H1 (cell line): ENCODE measurements at places on chromosomes 13 and 19.

GRCh38 chr13:55255236-55255635 lies 1885.5 kb upstream of the PRR20A start:
- H3K27ac ChIP-seq: no peak overlapping the region
- no peaks in the 10 kb centered on the region for H3K27me3 ChIP-seq
- no peaks in the 10 kb centered on the region for H3K36me3 ChIP-seq

- no peak overlapping the region for H3K4me3 ChIP-seq
- no peak overlapping the region for H3K27ac ChIP-seq
- no peak for DNase-seq
- H3K4me1 ChIP-seq: peaks cover 4% of the 10 kb centered on the region; the same call in 1 of the 2 replicates
Measured at GRCh38 chr19:18867199-18867598, 28.8 kb downstream of the CERS1 start.

DNA sequence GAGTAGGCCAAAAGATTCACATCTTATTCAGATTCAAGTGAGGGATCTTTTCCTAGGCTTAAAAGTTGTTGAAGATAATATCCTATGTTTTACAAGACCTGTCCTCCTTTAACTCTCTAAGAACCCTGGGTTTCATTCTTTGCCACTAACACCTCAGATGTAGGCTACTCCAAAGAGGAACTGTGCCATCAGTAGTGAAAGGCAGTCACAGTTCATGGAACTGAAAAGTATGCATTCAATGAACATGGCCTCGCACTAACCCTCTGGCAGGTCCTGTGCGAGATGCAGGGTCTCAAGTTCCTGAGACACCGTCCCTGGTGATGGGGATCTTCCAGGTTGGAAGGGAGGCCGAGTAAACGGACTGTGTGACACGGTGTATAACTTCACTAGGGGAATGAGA lies 4.3 kb downstream of the LGALS14 start:
- H3K27me3 ChIP-seq: no peaks in the 10 kb centered on the region
- no peak overlapping the region for H3K4me3 ChIP-seq
- no peak for DNase-seq
- no peak overlapping the region for H3K27ac ChIP-seq
- no peaks in the 10 kb centered on the region for H3K36me3 ChIP-seq

GRCh38 chr19:1540365-1540925 lies 16.6 kb downstream of the PLK5 start:
- H3K27me3 ChIP-seq: no peaks in the 10 kb centered on the region
- no peak for DNase-seq
- no peak overlapping the region for H3K27ac ChIP-seq
- H3K36me3 ChIP-seq: no peaks in the 10 kb centered on the region
- H3K4me1 ChIP-seq: no peaks in the 10 kb centered on the region; the same call in 1 of the 2 replicates
